Left lobe of liver (tissue), 2 donors: ENCODE measurements at places on chromosomes 16 and 17. TPM values are rescaled to one million over a fixed set of nuclear protein-coding genes. Genes with fewer than 3 reads are reported as not detected.

- DNase-seq: no peak
These were observed 3.0 kb upstream of the ADAMTS18 start for GRCh38 chr16:77437859-77438258.

Gene NPIPB6
- 0.28 TPM for total RNA-seq

Gene TPSG1
- 0.15 TPM for total RNA-seq

- no peak for DNase-seq
These were observed 9.7 kb upstream of the CPNE2 start for GRCh38 chr16:57082664-57083063.

DNA sequence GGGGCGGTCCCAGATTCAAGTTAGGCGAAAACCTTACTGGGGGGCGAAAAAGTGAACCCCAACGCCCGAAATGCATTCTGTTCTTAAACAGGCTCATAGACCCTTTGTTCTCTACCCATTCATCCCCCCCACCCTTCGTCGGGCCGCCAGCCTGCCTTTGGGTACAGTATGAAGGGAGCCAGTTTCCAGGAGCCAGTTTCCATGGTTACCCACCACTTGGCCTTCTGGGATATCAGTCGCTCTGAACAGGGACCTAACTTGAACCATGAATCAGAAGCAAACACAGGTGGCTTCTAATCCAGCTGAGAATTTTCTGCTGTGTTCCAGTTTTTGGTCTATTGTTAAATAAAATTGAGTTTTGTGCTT, 532 bp downstream of the DHX40 start:
- peak; percentile 61 for DNase-seq

- DNase-seq: no peak
These were observed 1.8 kb downstream of the HMOX2 start for GRCh38 chr16:4477966-4478365.

GRCh38 chr16:88539652-88540345, 30.4 kb upstream of the ZC3H18 start:
- no peak for DNase-seq

DNA sequence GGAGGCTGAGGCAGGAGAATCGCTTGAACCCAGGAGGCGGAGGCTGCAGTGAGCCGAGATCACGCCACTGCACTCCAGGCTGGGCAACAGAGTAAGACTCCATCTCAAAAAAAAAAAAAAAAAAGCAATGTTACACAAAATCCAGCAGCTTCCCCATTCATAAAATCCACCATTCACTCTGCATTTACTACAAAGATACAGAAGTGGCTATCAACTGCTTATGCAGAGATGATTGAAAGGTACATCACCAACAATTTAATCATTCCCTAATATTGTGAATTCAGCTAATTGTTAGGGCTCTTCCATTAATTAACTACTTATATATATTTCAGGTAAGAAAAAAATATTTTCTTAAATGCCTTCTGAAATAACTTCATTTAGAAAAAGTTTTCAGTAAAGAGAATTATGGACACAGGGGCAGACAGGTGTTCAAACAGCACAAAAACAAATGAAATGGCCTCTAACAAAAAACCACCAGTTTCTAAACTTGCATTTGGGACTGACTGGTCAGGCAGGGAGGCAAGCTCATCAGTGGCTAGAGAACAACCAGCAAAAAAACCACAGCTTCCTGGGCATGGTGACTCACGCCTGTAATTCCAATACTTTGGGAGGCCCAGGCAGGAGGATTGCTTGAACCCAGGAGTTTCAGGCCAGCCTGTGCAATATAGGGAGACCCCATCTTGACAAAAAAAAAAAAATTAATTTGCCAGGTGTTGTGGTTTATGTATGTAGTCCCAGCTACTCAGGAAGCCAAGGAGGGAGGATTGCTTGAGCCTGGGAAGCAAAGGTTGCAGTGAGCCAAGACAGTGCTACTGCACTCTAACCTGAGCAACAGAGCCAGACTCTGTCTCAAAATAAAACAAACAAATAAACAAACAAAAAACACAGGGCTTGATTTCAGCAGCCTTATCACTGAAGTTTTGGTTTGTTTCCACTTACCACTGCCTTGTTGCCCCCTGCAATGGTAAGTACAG, 26.3 kb downstream of the ERN1 start:
- DNase-seq: peak; percentile 33

- peak; percentile 44 for DNase-seq
These were observed 5.3 kb downstream of the IGFALS start for GRCh38 chr16:1788095-1788707.

Gene ODF4
- not detected for total RNA-seq
